ENCODE measurements at places on chromosomes 1 and 21.

GRCh38 chr1:244383278-244383884 is 68.3 kb downstream of the ADSS2 start:
- no peak for DNase-seq

DNA sequence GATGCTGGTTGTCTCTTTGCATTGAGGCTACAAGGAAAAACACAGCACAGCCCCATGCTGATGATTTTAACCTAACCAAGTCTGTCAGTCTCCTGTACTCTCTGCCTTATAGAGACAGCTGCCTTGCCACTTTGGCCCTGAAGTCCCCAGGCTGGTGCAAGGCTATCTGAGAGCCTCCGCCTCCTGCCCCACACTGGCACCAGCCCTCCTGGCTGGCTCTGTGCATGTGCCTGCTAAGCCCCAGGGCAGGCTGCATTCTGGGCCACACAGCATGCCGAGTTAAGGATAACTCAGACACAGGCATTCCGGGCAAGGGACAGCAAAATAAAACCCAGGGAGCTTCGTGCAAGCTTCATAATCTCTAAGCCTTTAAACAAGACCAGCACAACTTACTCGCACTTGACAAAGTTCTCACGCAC is 910 bp downstream of the RUNX1 start:
- no peak for DNase-seq

DNA sequence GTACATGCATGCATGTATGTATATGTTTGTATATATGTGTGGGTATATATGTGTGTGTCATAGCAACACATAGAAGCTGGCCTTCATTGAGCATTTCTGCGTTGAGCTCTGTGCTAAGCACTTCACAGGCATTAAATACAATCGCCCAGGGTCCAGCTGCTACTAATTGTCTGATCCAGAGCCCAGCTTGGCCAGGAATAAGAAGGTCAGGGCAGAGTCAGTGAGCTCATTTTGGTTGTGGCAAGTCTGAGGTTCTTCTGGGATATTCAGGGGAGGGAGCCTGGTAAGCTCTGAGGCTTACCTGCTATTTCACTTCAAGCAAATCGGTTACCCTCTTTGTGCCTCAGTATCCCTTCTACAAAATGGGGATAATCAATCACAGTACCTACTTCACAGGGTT is 59.6 kb downstream of the FOXO6 start:
- DNase-seq, result no peak

DNA sequence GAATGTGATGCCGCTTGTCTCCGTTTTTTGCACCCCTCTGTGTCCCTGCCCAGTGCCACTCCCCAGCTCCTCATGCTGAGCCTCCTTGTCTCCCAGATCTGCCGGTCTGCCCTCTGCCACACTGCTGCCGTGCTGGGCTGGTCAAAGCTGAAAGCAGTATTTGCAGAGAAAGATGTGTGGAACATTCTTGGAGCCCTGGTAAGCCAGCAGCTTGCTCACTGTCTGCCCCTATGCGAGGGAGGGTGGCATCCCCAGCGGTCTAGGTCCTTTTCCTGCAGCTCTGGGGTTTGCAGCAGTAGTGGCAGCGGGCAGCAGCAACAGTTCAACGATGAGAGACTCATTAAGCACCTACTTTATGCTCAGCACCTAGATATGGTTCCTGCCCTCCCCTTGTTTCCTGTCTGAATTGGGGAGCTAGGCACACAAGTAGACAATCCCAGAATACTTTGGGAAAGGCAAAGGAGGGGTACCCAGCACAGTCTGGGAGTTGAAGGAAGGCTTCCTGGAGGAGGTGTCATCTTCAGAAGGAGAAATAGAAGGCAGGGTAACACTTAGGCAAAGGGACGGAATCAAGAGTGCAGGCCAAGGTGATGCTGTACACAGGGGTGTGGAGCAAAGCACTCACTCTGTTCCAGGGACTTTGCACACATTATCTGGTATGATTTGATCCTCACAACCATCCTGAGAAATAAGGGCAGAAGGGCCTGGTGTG is 63.1 kb downstream of the KIF21B start:
- no peak for DNase-seq

- no peak for DNase-seq
Observed at GRCh38 chr1:72524021-72524420, 241.7 kb upstream of the NEGR1 start.

- DNase-seq, result no peak
Observed at GRCh38 chr1:178254433-178254832, 160.5 kb downstream of the RASAL2 start.

DNA sequence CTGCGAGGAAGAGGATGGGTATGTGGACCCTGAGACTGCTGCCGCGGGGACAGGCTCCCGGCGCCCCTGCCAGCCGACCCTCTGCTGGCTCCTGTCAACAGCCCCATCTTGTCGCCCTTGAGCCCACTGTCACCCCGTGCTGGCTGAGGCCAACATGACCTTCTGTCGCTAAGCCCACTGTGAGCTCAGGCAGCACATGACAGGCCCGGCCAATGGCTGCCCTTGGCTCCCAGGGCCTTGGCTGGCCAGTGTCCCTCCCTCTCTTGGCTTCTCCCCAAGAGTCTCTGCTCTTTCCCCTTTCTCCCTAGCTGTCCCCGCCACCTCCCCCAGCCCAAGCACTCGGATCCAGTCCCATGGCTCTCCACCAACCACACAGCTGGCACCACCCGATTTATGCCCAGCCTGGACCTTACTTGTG is 3.5 kb downstream of the PEX10 start:
- DNase-seq, result no peak

- no peak for DNase-seq
Observed at GRCh38 chr21:26844258-26845065, 747 bp downstream of the ADAMTS1 start.

DNA sequence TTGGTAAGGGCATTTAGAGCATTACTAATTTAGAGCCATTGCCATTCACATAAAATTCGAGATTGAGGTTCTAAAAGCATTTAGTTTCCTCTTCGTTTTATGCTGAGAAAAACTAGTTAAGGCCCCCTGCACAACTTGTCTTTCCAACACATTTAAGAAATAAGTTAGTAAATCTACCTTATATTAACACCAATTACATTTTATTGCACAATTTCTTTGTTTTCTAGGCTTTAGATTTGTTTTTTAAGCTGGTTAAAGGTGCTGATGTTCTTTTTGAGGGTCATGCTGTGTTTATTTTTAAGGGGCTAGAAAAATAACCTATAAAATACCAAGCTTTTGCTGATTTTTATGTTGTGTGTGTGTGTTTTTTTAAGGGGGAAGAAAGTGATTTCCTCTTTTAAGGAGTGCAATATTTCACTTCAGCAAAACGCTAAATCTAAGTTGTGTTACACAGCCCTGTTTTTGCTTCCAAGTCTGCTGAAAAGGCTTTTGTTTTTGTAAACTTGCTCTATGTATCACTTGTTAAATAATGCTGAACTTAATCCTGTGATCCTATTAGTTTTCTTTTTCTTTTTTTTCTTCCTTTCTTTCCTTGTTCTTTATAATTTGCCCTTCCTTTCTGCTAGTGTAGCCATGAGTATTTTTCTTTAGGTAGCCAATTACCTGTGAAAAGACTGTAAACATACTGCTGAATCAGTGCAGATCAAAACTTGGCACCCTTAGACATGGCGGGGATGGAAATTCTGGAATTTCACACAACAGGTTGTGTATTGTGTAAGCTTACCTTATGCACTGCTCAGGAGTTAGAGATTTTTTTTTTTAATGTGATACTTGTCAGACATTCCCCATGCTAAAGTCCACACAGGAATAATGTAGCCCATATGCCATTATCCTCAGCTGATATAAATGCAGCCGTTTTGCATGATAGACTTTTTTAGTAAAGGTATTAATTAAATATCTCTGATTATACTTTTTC is 1.5 kb downstream of the CEPT1 start:
- no peak for DNase-seq

DNA sequence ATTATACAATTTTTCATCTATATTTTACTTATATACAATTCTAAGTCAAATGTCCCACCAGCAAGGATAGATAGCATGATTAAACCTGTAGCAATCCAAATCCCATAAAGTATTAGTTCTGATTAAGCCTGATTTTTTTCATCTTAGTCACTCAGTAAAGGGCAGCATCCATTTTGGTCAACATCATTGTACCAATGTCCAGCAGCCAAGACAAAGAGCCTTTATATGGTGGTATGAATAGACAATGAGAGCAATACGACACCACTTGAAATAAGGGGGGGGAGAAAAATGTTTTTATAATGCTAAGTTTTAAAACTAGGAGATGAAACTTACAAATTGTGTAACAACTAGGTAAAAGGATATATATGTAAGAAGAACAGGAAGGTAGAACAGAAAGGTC is 7.4 kb downstream of the ZNF644 start:
- DNase-seq, result no peak

- no peak for DNase-seq
Observed at GRCh38 chr21:42513985-42514882, 582 bp downstream of the SLC37A1 start.
